ENCODE measurements at places on chromosomes 16 and 17.

DNA sequence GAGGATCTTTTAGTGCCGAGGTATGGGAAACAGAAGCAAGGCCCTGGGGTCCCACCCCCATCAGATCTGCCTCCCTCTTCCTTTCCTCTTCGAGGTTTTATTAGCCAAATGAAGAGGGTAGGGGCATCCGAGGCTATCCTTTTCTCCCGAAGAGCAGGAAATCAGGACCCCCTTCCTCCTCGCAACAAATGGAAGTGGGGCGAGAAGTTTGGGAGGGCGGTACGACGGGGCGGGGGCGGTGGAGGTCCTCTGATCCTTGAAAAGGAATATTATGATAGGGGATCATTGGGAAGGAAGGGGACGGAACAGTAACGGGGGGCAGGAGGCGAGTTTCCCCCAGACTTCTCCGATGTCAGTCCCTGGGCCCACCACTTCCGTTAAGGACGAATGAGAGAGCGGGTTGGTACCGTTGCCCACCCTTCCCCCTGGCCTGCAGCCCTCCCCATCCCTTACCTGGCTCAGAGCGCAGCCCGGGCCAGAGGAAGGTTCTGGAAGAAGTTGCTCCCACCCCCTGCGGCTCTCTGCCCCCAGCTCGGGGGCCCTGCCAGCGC is 309 bp downstream of the FOXJ1 start:
- no peak for DNase-seq

- DNase-seq: peak; percentile 8
Measured at GRCh38 chr16:35746281-35746962, 2287.0 kb downstream of the TP53TG3F start.

GRCh38 chr17:72934927-72935326 is 157.6 kb downstream of the SLC39A11 start:
- no peak for DNase-seq

- peak; percentile 44 for DNase-seq
Measured at GRCh38 chr17:80789356-80789902, 202.2 kb upstream of the CHMP6 start.

DNA sequence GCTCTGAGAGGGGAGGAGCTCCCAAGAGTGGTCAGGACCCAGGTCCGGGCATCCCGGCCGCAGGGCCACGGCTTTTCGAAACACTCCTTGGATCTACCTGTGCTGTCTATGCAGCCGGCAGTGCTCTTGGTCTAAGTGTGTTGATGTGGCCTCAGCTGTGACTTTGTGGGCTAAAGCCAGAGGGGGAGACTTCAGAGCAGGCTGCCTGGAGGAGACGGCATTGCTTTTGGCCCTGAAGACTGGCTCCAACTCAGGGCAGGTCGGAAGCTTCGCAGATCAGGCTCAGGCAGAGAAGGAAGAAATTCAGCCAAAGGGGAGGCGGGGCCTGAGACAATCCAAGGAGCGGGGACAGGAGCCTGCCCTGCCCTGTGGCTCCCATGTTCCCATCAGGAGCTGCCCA is 31.4 kb downstream of the PIEZO1 start:
- no peak for DNase-seq

DNA sequence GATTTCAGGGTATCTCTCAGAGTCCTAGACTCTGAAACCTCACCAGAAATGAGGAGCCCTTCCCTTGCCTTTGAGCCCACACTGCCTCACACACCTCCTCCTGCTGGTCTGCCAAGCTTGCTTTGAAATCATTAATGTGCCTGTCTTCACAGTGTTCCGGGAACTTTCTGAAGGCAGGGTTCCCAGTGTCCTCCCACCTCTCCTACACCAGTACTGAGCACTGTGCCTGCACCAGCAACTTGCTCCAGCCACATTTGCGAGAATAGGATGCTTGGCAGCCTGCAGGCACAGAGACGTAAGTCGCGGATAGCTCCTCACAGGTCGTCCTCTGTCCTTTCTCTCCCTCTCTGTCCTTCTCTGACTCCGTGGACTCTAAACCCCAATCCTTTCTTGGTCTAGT is 408.4 kb upstream of the EEF2KMT start:
- no peak for DNase-seq

DNA sequence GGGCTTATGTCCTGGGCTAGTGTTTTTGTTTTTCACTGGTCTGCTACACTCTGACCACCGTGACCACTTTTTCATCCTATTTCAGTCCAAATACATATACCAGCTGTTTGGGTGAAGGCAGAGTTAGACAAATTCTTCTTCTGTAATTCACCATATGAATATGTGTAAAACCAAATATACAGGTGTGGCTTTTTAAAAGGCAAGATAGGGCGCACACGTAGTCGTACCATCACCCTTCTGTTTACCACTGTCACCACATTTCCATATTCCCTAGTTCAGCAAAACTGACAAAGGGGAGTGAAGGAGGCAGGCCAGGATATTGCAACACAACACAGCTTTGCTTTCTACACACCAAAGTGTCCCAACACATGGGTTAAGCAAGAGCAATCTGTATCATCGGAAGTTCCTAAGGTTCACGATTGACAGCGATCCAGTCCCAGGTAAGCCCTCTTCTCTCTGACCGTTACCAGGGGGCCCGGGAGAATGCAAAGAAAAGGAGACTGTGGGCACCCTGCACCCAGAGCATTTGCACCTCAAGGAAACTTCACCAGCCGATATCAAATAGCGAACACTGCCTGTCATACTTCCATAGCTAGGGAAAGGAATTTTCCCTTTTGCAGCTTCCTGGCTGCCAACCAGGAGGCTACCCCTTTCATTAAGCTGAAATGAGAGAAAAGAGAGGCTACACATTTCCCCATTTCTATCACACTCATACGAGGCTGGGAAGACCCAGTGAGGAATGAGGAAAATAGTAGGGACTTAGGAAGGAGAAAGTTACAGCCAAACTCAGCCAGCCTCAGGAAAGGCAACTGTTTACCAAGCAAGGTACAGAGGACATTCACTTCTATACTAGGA is 23.1 kb downstream of the CREBBP start:
- no peak for DNase-seq

DNA sequence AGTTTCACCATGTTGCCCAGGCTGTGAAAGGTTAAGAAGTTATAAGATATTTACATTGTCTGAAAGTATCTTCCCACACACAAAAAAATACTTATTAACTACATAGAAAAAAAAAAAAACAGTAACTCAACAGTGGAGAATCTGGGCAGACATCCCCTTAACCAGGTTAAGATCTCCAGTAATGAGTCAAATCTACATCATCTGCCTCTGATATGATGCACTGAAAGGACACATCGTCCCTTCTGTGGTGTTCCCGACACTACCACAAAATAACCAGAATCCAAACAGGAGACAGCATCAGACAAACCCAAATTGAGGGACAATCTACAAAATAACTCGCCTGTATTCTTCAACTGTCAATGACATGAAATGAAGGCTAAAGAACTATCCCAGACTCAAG is 40.0 kb downstream of the CMTM4 start:
- DNase-seq: no peak

DNA sequence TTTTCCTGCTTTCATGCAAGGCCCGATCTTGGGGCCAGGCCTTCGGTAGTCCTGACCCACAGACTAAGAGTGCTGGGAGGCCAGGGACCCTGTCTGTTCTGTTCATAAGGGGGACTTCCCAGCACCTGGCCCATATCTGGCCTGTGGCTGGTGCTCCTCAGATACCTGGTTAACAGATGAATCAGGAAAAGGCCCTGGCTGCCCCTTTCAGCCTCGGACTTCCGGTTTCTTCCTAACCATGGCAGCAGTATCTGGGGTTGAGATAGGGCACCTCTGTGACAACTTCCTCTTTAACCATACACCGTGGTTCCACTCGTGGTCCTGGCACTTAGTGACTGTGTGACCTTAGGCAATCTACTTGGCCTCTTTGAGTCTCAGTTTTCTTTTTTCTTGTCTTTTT is 18.4 kb downstream of the PLCG2 start:
- peak; percentile 67 for DNase-seq

DNA sequence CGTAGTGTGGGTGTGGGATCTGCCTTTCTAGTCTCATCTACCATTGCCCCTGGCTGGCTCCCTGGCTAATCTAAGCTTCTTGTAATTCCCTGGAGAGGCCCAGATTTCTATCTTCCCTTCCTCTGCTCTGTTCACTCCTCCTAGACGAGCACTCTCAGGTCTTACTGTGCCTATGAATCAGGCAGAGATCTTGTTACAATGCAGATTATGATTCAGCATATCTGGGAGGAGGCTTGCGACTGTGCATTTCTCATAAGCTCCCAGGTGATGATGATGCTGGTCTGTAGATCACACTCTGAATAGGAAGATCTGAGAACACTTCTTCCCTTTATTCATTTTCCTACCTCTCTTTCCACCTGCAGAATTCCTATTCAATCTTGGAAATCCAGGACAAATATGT is 200.1 kb downstream of the CBLN1 start:
- DNase-seq: no peak

DNA sequence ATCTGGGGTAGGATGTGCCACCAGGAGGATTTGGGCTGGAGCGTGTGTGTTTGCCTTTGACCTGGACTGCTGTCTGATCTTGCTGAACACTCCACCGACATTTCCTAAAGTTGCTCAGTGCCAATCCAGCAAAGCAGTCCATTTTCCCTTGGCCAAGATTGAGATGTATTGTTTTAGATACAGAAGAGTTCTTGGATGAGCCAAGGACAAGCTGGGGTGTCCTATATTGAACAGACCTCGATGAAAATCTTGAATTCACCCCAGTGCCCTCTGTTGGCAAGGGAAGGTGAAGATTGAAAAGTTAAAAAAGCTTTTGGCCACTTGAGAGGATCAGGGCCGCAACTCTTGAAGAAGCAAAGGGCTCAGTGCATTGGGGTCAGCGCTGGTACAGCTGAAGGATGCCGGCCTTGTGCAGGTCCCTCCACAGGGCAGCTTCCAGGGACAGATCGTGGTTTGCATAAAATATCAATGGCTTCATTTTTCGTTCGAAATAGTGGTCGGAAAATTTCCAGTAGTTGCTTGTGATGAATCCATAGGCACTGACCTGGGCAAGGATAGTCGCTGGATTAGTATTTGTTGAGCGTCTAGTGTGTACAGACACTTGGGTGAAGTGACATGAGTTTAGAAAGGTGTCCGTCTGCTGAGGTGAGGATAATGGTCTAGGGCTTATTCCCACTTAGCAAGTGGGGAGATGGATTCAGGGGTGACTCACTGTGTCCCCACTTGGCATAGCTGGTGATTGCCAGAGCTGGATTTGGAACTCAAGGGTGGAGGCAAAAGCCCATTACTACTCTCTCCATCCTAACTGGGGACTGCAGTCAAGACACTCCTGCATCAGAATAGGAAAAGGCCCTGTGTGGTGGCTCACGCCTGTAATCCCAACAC is 19.7 kb downstream of the ST6GALNAC2 start:
- DNase-seq: no peak

GRCh38 chr17:78112518-78113471 is 15.8 kb downstream of the TMC6 start:
- peak; percentile 89 for DNase-seq

DNA sequence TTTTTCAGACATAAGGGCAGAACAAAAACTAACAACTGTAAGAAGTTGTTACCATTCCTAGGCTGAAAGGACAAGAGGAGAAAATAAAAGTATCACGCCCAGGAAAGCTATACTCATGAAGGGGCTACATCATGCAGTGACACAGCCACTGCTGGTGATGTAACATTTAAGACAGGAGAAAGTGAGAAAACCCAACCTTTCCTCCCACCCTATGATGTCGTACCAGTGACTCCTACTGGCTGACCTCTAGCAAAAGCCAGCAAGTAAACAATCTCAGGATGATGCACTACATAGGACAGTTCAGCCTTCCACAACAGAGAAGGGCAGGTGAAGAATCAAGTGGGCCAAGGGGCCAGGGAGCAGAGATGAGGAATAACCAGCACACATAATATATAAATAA is 14.0 kb upstream of the OR1E2 start:
- no peak for DNase-seq

GRCh38 chr16:11774065-11774626 is 22.9 kb downstream of the ZC3H7A start:
- DNase-seq: peak; percentile 32

DNA sequence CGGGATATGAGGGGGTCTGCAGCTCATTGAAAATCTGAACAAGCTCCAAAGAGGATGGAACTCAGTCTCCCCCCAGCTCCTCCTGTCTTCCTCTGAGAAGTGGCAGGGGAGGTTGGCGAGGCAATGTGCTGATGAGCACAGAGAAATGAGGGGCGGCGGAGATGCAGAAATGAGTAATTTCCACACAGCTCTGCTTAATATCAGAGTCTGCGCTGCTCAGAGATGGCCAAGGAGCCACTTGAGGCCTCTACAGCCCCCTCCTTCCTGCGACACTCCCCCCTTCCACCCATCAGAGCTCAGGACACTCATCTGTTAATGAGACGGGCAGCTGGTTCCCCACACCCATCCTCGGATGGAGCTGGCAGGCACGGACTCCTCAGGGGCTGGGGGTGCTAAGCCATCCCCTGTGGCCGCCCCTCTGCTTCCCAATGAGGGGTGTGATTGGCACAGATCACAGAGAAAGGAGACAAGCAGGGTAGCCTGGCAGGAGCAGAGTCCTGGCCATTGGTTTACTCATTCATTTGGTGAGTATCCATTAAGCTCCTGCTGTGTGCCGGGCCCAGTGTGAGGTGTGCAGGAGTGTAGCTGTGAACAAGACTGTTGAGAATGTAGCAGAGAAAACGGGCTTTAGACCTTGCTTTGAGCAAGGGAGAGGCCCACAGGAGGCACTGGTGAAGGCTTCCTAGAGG is 12.7 kb upstream of the CRHR1 start:
- no peak for DNase-seq

GRCh38 chr16:57548408-57548807 is 6.0 kb downstream of the ADGRG5 start:
- DNase-seq: no peak

GRCh38 chr16:85970016-85970733 is 71.2 kb downstream of the IRF8 start:
- DNase-seq: no peak

DNA sequence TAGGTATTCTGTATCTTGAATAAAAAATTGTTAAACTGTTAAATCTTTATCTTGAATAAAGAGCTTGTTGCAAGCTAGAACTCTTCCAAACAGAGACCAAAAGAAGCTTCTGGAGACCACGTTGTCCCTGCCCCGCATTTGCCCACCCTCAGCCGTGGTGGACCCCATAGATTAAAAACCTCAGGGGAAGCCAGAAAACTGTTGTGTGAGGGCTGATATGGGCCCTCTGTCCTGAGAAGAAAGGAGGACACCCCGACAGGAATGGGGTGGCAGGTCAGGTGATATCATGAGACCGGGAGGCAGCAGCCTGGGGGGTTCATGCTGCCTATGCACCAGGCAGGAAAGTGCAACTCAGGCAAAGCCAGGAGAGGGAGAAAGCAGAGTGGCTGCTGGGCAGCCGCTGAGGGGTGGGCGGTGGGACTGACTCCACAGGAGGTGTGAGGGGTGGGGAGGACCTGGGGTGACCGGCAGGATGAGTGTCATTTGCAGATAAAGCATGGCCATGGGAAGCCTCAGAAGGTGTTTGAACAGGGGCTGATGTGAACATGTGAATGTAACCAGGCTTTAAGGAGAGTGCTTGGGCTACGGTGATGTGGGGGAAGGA is 147.8 kb downstream of the IRF8 start:
- DNase-seq: no peak

- DNase-seq: no peak
Measured at GRCh38 chr17:41710472-41711090, 1.6 kb upstream of the GAST start.

DNA sequence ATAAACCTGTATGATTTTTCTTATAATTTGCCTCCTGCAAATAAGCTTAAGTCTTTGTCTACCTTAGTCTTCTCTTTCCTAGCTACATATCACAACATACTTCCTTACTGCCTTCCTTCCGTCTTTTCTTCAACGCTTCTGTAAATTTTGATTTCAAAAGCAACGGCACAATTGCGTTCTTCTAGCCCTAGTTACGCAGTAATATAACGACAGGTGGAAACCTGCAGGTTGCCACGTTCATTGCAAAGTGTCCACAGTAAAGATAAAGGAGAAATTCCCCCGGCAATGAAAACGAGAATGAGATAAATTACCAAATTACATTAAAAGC is 546 bp upstream of the PSMD7 start:
- DNase-seq: no peak

Measured in GM10248 (cell line).